ENCODE measurements at places on chromosomes 3 and 15.

- no peak for DNase-seq
Observed at GRCh38 chr3:65856907-65857306, 181.8 kb downstream of the MAGI1 start.

DNA sequence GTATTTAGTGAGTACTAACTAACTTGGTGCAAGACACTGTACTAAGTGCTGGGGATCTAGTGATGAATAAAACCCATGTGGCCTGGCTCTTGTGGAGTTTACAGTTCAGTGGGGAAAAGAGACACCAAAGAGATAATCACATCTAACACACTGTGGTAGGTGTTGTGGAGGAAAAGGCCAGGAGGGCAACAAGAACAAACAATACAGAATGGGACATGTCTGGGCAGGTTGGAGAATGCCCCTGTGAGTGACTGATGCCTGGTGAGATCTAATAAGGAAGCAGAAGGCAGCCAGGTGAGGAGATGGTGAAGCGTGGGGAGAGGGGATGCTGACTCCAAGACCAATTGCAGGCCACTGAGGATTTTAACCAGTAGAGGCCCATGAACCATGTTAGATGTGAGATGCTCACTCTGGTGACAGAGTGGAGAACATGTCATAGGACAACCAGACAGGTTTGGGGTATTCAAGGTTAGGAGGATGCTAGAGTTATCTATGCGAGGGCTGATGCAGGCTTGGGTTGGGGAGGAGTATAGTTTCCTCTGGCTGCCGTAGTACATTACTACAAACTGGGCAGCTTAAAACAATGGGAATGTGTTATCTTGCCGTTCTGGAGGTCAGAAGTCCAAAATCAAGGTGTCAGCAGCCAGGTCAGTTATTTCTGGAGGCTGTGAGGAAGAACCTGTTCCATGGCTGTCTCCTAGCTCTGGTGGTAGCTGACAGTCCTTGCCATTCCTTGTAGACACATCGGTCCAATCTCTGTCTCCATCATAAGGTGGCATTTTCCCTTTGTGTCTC is 81.4 kb downstream of the ARNT2 start:
- DNase-seq: no peak

- DNase-seq: no peak
Observed at GRCh38 chr15:93587059-93587521, 498.1 kb upstream of the RGMA start.

GRCh38 chr3:48023377-48023776 is 7.2 kb upstream of the MAP4 start:
- peak; percentile 26 for DNase-seq

DNA sequence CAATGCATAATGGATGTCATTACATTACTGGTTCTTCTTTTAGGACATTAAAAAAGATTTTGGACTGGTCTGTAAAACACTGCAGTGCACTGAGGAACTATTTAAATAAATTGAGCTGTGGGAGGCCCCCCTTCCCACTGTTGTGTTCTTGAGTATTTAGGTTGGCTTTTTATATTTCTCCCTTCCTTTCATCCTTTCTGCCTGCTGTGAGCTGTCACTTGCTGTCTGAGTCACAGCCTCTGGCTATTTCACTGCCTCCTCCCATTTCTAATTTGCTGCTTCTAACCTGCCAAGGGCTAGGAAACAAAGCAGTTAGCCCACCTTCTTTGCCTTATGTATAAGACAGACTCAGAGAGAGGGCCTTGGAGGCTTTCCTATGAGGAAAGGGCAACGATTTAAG is 89.0 kb upstream of the FNDC3B start:
- no peak for DNase-seq

- no peak for DNase-seq
Observed at GRCh38 chr15:51048308-51048707, 46.4 kb downstream of the TNFAIP8L3 start.

DNA sequence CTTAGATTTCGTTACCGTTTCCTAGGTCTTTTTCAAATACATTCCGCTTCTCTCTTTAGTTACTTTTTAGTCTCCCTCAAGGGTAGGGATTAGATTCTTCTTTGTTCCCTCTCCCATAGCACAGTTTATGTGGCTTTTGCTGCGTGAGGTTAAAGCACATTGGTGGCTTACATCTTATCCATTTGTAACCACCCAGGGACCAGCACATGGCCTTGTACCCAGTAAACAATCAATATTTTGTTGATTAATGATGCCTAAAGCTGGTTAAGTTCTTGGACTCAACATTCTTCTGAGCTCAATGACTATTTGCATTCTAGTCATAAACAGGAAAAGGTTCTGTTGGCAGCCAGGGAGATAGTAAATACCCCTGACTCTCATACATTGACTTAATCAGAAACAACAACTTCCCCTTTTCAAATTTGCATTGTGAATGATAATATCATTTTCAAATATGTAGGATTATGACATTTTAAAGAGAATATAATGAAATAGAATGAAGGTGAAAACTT is 60.2 kb downstream of the CACNA1D start:
- DNase-seq: no peak

GRCh38 chr3:40321818-40322217 is 12.3 kb downstream of the EIF1B start:
- no peak for DNase-seq

- DNase-seq: no peak
Observed at GRCh38 chr3:64336488-64336887, 111.2 kb upstream of the PRICKLE2 start.

GRCh38 chr15:78605680-78606079 is 15.1 kb downstream of the CHRNA3 start:
- no peak for DNase-seq

- no peak for DNase-seq
Observed at GRCh38 chr15:34607832-34608231, 24.4 kb upstream of the GOLGA8B start.

- DNase-seq: no peak
Observed at GRCh38 chr3:32848215-32848614, 30.4 kb downstream of the TRIM71 start.

- DNase-seq: no peak
Observed at GRCh38 chr15:33182278-33182905, 12.1 kb downstream of the FMN1 start.

Data from dermis microvascular lymphatic vessel endothelial cell (primary cell).